ENCODE measurements at places on chromosomes 3 and 15. TPM values are rescaled to one million over a fixed set of nuclear protein-coding genes. Genes with fewer than 3 reads are reported as not detected.
A peak's percentile ranks its signal among the peaks of the same experiment; 100 is the strongest.

Gene CELF6
- total RNA-seq: not detected

Gene MKRN3
- 9.6 TPM for total RNA-seq

Gene BSN
- 0.04 TPM for total RNA-seq

Gene SLC12A1
- total RNA-seq: not detected

Gene CDHR4
- not detected for total RNA-seq

Gene DNAJA4
- not detected for total RNA-seq

Gene PLXND1
- total RNA-seq: 65.3 TPM

Gene USP8
- total RNA-seq: 47.7 TPM

Gene NAALADL2
- 1.6 TPM for total RNA-seq

Gene CLDN16
- 0.15 TPM for total RNA-seq

Gene TUBGCP5
- total RNA-seq: 17.2 TPM

DNA sequence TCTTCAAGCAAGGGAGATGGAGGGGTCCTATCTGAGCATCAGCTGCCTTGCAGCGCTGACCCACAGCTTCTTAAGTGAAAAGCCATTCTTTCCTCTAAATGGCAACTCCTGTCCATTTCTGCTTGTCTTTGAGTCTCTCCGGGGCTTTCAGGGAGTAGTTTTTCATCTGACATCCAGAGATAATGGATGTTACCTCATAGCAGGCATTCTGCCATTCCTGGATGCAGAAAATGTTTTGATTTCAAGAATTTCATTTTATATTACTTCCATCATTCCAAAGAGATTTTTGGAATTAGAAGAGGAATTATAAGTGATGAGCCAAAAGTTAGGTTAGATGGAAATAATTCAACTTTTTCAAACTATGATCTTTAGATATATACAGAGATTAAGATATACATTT lies 44.9 kb upstream of the GABRG3 start:
- no peak for DNase-seq

GRCh38 chr3:107740992-107741896 lies 218.5 kb downstream of the BBX start:
- no peak for DNase-seq

DNA sequence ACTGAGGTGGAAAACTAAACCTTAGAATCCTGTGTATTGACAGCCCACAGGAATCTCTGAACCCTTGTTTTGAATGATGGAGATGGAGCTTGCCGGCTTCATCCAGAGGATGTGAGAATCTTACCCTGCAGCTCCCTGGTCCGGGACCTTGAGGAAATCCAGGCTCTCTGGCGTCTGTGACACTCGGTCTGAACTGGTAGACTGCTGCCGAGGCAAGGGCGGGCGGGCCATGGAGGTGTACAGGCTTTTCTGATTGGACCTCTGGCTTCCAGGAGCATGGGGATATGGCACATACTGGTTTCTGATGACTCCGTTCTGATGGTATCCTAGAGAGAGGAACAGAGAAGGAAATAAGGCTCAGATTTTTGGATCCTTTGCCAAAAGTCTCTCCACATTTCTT lies 48.5 kb downstream of the CCNB2 start:
- DNase-seq: no peak

GRCh38 chr3:125002414-125003368 lies 53.1 kb downstream of the HEG1 start:
- DNase-seq: no peak

- DNase-seq: no peak
Observed at GRCh38 chr3:157142315-157142714, 17.6 kb downstream of the CCNL1 start.

GRCh38 chr15:63232405-63232804 lies 43.0 kb downstream of the RAB8B start:
- DNase-seq: peak; percentile 40

GRCh38 chr3:41418961-41419691 lies 219.8 kb downstream of the CTNNB1 start:
- peak; percentile 29 for DNase-seq

- no peak for DNase-seq
Observed at GRCh38 chr3:108021533-108021932, 69.3 kb downstream of the CD47 start.

- no peak for DNase-seq
Observed at GRCh38 chr3:8458238-8458661, 43.4 kb upstream of the LMCD1 start.

DNA sequence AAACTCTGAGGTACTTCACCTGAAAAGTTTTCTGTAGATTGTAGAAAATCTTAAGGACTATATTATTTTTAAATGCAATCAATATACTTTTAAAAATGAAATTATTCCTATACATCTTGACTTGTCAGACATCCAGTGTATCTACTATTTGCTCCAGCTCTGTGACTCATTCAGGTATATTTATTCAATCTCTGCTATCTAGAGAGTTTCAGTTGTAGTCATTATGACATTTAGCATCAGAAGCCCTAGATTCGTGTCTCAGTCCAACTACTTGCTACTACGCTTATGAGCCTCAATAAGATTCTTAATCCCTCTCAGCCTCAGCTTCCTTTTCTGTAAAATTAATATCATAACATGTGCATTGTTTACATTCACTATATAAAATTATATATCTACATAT lies 22.3 kb upstream of the EIF1B start:
- DNase-seq: no peak

DNA sequence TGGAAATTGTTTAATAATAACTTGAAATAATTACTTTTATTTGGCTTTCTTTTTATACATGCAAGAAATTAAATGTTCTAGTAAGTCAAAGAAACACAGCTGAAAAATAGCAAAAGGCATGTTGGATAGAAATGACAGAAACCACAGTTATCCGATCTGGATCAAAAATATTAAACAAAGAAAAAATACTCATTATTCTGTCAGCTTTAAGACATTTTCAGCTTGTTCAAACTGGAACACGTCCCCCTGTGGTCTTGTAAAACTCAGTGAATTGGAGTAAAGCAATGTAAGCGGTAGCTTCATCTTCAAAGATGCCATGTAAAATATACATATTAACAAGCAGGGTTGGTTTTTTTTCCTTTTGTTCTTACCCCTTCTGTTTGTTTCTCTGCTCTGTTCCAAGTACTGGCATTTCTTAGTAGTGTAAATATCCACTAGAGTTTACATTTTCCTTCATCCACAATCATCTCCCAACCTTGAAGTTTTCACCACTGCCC lies 223.4 kb downstream of the IGSF11 start:
- DNase-seq: peak; percentile 40

DNA sequence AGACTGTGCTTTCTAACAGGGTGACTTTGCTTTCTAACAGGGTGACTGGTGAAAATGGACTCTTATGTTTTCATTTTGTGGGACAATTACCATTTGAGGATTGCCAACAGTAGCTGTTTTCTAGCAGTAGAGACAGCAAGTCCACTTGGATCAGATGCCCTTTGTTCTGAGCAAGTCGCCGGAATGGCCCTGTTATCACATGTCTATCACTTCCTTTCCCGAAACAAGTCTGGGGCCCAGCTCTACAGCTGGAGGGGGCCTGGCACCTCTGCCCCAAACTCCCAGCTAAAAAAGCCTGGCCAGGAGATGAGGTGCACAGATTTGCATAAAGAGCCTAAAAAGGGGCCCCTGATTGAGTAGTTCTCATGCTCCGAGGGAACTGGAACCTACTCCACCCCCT lies 44.6 kb downstream of the THBS1 start:
- DNase-seq: no peak

- no peak for DNase-seq
Observed at GRCh38 chr3:190142041-190142440, 21.3 kb upstream of the P3H2 start.

- DNase-seq: no peak
Observed at GRCh38 chr3:156259896-156260295, 139.5 kb downstream of the KCNAB1 start.

- no peak for DNase-seq
Observed at GRCh38 chr15:40456299-40456712, 14.5 kb upstream of the CHST14 start.

DNA sequence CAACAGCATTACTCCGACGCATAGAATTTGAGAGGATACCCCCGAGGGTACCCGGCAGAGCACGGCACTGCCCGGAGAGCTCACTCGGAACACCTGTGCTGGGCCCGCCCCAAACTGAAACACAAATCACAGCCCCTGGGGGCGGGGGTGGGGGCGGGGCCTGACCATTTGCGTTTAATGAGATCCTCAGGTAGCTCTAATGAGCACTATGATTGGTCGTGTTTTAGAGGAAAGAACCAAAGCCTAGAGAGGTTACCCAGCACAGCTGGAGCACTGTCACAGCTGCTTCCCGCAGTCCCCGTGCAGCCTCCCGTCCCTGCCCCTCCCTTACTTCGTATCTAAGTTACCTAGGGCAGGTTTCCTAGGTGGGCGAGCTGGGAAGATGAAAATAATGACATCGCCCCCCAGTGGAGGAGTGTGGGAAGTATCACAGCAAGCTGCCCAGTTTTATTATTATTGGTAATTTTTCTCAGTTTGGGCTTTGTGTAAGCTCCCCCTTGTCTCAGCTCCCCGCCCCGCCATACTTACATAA lies 187.1 kb downstream of the PDE8A start:
- DNase-seq: peak; percentile 18

DNA sequence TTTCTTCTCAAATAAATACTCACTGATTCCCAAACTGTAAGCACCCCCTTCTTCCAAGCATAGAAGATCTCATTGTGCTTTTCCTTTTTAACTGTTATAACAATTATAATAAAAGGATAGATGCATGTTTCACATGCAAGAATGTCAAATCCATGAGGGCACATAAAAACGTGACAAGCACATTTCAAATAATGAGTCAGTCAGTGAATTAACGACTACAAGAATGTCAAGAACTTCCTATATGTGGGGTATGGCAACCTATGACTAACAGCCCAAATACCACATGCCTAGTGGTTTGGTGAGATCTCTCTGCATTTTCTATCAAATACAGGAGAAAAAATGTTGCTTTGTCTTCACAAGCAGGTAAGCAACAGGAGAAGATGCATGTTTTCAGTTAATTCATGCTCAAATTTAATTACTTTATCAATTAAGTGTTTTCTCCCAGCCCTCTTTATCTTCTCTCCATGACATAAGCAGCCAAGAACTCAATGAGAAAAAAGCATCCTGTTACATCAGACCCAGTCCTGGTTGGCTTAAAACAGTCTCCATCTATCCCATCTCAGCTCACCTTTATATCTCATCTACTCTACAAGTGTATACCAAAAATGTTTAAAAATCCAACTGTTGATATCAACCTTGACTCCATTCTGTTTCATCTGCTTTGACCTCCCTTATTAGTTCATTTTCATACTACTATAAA lies 181.5 kb upstream of the LMCD1 start:
- peak; percentile 10 for DNase-seq

DNA sequence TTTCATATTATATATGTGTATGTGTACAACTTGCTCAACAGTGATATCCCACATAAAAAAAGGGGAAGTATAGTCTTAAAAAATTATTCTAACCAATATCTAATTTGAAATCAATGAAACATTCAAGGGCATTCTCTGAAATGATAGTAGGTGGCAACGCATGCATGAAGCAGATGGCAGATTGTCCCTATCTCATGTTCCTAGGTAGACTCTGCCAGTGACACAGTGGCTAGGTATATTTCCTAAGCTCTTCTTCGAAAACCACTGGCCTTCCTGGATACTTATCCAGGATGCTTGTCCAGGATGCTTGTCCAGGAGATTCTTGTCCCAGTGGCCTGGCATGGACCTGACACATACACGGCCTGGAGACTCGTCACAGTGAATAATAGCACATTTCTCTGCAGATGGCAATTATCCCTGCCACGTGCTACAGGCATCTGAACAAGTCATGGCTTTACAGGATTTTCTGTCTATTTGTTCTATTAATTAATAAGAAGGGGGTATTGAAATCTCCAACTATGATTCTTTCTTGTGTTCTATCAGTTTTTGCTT lies 54.9 kb downstream of the OCA2 start:
- no peak for DNase-seq

- no peak for DNase-seq
Observed at GRCh38 chr3:8290611-8291010, 211.0 kb upstream of the LMCD1 start.

GRCh38 chr15:37574985-37575384 lies 359.5 kb upstream of the TMCO5A start:
- no peak for DNase-seq

GRCh38 chr3:4065554-4065953 lies 237.6 kb upstream of the SETMAR start:
- DNase-seq: no peak

DNA sequence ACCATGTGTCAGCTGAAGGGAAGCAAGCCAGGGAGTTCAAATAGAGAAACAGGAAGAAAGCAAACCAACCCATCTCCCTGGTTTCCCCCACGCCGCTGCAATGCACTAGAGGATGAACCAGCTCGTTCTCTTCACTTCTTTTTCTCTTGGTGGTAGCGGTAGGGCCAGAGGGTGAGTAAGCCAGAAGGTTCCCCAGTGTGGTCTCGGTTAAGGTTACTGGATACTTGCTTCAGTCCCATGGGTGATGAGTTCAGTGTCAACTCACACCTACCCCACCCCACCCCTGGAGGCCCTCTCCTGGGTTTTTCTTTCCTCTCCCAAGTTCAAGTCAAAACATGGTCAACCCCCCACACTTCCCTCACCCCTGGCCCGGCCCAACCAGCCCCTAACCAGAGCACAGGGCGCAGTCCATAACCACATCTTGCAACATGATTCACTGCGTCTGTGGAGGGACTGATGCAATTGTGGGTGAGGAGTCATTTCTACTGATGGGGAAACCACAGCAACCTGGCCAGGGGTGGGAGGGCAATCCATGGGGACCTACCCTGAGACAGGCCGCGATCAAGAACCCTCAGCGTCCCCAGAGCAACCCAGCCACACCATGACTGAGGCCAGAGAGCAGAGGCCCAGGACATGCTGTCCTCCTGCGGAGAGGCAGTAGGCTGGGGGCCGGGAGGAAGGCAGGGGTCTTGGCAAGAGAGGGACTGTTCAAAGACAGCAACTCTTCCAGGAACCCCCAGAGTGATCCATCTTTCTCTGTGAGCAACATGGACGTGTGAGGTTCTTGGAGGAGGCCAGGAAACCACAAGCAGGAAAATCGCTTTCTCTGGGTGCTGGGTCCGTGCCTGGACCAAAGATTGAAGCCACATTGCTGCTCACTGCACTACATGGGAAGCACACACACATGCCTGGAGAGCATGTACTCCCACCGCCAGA lies 276.6 kb downstream of the UACA start:
- DNase-seq: peak; percentile 88

DNA sequence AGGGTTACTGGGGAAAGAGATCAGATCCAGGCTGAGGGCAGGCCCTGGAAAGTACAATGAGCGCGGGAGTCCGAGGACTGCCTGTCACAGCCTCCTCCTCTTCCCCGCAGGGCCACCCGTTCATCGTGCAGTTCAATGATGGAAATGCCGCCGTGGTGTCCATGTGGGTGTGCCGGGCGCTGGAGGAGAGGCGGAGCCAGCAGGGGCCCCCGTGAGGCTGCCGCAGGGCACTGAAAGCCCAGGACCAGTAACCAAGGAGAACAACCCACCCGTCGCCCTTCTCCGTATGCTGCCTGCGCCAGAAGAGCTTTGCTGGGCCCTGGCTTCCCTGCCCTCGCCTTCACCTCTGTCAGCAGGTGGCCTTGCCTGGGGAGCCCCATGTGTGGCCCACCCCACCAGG lies 18.8 kb upstream of the SKOR1 start:
- DNase-seq: no peak

- DNase-seq: no peak
Observed at GRCh38 chr15:99514306-99514705, 51.5 kb upstream of the MEF2A start.

All from H4 (cell line).